ENCODE measurements at places on chromosomes 12 and 14.

DNA sequence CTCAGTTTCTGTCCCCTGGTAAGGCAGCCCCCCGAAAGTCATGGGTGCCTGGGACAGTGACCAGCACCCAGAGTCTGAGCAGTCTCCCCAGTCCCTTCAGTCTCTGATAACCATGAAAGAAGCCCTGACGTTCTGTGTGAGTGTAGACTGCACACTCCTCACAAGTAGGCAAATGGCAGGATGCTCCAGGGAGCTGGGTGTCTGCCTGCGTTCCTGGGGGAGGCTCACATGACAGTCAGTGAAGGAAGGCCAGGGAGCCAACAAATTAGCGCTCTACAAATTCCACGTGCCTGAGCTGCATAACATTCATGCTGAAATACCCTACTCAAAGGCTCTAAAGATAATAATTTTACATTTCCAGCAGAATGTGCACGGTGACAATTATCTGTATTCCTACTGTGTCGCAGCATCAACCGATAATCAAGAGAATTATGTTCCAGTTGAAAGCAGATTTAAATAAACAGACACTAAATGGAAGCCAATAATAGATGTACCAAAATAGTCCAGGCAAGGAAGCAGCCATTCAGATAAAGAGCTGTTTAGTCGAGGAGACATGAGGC, 56.3 kb downstream of the ASCL1 start:
- no peak for DNase-seq

GRCh38 chr14:28141662-28142061, 624.9 kb upstream of the FOXG1 start:
- DNase-seq = no peak

DNA sequence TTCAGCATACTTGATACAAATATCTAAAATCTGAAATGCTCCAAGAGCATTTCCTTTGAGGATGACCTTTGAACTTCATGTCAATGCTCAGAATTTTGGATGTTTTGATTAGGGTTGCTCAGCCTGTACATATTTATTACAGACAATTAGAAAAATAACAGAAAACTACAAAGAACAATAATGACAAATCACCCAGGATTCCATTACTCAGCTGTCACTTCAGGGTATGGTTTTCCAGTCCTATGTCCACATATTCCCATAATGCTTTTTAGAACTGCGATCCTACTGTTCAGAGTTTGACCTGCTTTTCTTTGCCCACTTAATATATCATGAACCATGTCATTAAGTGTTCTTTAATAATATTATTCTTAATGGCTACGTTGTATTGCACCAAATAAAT, 11.4 kb downstream of the DLGAP5 start:
- DNase-seq = no peak

- no peak for DNase-seq
Observed at GRCh38 chr12:14959126-14959440, 2.3 kb downstream of the ARHGDIB start.

GRCh38 chr12:128236525-128236924, 30.4 kb upstream of the TMEM132C start:
- no peak for DNase-seq

DNA sequence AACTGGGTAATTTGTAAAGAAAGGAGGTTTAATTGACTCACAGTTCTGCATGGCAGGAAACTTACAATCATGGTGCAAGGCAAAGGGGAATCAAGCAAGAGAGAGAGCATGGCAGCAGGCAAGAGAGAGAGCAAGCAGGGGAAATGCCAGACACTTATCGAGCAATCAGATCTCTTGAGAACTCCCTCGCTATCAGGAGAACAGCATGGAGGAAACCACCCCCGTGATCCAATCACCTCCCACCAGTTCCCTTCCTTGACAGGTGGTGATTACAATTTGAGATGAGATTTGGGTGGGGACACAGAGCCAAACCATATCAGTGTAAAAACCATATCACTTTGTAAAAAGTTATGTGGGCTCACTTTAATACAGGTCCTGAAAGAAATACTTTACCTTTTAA, 56.4 kb upstream of the NEDD1 start:
- no peak for DNase-seq

DNA sequence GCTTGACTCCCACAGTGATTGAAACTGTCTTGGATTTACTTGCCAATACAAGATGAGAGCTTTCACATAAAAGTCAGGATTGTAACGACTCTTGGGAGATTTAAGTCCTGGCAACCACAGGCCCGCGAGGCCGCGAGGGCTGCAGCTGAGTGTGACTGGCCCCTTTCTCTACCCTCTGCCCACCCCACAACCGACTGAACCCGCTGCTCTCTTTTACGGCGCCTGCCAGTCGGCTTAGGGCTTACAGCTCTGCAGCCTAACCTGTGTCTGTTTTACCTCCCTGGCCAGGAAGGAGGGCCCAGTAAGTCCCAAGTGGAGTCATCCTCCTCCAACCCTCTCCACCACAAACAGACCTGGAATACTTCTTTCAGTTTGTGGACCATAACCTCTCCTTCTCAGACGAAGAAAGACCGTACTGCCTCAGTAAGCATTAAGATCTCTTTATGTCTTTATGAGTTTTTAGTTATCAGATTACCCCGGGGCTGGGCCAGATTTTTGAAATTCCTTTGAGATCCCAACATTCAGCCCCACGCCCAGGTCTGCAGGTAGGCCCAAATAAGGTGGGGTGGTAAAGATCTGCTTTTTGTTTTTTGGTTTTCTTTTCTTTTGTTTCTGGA, 12.6 kb upstream of the TIGAR start:
- no peak for DNase-seq

DNA sequence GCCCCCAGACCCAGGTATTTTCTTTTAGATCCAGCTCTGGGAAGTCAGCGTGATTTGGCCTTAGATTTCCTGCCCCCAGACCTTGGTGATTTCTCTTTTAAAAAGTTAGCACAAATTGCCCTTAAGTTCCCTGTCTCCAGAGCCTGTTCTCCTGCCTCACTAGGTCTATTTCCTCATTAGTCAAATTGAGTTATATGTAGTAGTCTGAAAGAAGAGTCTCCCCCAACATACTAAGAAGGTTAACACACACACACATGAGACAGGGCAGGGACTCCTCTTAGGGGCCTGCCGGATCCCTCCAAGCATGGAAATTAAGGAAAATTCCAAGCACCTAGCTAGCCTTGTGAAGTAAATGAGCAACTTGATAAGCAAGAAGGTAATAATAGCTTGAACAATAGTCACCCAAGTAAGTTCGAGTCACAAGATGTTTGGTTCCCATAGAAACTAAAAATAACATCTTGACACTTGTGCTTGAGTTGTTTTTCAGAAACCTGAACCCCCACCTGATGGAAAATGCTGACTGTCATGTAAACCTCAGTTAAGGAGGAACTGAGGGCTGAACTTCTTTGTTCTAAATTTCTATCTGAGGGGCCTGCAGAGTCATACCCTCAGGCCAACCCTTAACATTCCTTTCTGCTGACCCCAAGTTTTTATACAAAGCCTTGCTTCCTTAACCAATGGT, 51.6 kb downstream of the CAND1 start:
- DNase-seq = no peak

DNA sequence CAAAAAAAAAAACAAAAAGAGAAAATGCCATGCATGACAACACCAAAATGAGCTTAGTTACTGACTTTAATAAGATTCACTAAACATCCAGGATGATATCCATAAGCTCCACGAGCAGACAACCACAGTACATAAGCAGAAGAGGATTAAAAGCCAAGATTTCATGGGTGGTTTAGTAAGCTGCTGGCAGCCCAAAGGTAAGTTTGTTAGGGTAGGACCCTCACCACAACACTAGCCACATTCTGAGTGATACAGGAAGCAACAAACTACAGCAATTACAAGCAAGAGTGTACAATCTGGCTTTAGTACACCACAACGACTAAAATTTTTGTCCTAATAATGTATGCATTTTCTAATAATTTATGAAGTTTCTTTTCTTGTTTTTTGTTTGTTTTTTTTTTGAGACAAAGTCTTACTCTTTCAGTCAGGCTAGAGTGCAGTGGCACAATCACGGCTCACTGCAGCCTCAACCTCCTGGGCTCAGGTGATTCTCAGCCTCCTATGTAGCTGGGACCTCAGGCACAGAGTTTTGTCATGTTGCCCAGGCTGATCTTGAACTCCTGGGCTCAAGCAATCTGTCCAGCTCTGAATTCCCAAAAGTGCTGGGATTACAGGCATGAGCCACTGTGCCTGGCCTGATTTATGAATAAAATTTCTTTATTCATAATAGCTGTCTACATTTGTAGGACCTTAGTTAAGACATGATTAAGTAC, 221.4 kb downstream of the MED13L start:
- DNase-seq = no peak

GRCh38 chr12:32252199-32253073, 145.8 kb downstream of the BICD1 start:
- DNase-seq = no peak

GRCh38 chr12:34402228-34402898, 380.1 kb downstream of the ALG10 start:
- no peak for DNase-seq

DNA sequence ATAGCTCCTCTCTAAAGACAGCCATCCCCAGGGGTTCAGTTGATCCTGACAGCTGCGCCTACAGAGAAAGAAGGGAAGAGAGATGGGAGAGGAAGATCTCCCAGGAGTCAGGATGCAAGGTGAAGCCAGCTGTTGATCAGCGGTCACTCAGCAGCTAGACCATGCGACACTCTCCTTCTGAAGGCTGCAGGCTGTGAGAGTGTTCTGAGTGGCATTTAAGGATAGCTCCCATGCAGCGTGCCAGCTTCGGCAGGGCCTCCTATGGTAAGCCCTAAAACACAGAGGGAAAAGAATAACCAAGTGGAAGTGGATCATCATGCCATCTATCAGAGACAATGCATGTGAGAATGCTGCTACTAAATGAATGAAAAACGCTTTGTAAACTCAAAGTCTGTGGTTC, 197.9 kb upstream of the NUDT4 start:
- DNase-seq = no peak

DNA sequence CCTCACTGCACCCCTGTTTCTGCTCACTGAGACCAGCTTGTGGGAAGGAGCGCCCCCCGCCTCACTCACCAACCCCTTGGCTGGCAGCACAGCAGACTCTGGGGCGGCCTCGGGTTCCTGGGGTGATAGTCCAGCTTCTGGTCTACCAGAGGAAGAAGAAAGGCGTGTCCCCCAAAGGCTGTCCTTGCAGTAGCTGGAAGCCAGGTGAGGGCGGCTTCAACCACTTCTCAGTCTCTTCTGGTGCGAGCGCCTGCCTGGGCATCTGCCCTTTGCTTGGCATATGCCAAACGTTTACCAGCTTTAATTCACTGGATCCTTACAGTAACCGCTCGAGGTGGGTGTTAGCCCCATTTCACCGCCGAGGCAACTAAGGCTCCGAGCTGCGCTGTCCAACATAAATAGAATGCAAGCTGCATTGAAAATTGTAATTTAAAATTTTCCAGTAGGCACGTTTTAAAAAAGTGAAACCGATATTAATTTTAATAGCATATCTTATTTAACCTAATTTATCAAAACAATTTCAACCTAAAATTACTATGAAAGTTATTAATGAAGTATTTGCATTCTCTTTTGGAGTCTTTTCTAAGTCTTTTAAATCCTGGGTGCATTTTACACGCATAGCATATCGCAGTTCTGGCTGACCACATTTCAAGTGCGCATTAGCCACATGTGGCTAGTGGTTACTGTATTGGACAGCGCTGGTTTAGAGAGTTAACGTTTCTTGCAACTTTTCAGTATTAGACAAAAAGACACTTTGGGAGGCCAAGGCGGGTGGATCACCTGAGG, 872 bp downstream of the FAM177A1 start:
- no peak for DNase-seq

DNA sequence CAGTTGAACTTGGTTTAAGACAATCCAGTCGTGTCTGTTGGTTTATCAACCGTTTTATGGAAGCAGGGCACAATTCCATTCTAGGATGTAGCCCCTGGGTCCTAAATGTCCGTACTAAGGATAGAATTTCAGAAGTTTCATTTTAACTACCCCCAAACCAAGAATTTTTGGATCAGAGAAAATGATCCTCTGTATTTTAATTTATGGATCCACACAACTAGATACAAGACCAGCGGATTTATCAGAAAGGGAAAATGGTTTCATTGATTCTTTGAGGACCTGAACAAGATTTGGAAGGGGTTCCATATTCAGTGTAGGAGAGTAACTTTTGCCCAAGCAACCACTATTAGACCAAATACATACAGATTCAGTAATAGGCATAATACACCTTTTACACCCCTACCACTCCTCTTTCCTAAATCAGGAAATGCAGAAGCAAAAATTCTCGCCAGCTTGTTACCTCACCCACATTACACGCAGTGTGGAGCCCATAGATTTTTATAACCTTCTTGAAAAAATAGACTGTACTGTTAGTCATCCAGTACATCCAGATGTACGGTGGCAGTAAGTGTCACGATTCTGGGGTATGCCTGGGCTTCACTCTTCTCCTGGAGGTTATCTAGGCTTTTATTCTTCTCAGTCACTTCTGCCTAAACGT, 1.4 kb upstream of the FBXL14 start:
- no peak for DNase-seq

GRCh38 chr14:74015963-74016362, 3.1 kb downstream of the ENTPD5 start:
- no peak for DNase-seq

- DNase-seq = no peak
Observed at GRCh38 chr12:68115281-68115680, 44.3 kb downstream of the IFNG start.

DNA sequence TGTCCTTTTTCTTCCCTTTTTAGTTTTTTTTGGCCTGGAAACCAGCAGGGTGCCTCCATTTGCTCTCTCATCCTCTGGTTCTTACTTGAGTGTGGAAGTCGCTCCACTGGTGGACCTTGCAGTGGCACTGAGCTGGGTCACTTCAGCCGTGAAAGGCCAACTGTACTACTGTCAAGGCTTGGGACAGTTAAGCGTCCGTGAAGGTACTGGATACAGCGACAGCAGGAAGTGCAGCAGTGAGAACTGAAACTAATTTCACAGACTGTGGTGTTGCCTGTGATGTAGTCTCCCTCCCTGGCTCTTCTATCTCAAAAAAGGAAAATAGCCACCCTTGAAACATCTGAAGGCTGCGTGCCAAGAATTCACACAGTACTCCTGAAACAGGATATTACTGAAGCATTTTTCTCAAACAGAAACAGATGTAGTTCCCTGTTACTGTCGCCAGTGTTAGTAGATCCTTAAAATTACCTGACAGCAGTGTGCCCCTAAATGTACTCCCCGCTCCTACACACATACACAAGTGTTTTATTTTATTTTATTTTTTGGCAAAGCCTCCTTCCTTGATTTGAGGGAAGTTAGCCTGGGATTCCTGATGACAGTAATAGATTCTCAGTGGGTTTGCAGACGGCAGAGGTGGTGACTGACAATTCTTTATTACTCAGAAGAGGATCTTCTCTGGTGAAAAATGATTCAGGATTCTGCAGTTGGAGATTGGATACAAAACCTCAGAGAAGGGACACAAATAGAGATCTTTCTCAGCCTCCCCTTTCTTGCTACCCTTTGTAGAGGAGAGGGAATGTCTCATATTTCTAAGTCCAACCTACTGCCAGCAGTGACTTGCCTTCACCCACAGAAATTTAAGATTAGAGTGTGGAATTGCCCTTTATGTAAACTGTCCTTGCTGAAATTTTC, 4.4 kb downstream of the SUSD6 start:
- DNase-seq = no peak

GRCh38 chr12:42732908-42733411, 143.4 kb upstream of the PRICKLE1 start:
- DNase-seq = no peak

GRCh38 chr12:68137335-68137830, 22.2 kb downstream of the IFNG start:
- no peak for DNase-seq

All from activated T-helper 1 cell treated with anti-CD3 and anti-CD28 coated beads, Interleukin-2, amount 50 U/mL, for 16 hours (primary cell).